Fibroblast of skin of scalp (primary cell): ENCODE measurements at places on chromosomes 11 and 22.

DNA sequence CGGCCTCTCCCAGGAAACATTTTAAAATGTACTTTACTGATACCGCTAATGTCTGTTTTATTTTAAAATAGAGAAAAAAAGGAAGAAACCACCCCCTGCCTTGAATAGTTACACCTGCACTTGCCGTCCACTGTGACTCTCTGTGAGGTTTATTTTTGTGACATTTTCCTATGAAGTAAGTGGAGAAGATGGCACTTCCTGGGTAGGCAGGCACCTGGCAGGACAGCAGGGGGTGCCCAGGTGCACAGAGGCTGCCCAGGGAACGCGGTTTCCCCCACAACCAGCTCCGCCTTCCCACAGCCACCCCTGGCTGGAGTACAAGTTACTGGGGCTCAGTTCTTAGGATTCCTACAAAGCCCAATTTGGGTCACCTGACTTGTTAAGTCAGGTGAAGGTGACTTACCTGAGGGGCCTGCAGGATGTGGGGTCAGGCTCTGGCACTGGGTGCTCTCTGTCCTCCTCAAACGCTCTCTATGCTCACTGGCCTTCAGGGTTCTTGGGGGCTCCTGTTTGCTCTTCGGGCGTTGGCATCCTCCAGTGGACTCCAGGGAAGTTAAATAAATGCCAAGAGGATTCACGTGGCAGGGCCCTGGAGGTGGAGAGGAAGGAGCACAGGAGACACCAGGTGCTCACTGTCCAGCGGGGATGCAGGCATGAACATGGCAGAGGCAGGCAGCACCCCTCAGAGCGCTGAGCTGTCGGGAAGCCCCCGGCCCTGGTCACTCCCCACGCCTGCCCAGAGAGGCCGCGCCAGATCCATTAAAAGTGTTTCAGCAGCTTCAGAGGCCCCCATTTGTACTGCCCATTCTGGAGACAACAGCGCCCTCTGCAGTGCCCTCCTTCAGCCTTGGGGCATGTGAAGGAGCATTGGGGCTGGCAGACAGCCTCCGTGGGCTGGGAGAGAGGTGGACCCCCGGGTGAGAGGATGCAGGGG lies 1021.2 kb downstream of the TBC1D22A start:
- no peak for DNase-seq

DNA sequence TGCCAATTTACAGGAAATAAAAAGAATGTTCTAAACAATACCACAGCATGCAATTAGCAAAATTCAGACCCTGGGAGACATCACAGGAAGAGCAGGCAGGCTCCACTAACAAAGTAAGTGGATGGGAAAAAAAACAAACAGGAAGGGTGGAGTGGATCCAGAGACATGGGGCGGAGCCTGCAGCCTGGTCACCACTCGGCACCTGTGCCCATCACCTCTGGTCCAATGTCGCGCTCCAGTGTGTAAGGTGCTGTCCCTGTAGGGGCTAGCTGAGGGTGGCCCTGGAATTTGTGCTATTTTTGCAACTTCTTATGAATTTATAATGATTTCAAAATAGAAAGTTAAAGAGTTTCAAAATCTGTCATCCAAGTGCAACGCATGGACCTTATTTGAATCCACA lies 11.0 kb upstream of the MOB2 start:
- DNase-seq: no peak

- peak; percentile 99 for DNase-seq
Observed at GRCh38 chr11:122226810-122227379, 110.9 kb upstream of the BLID start.

DNA sequence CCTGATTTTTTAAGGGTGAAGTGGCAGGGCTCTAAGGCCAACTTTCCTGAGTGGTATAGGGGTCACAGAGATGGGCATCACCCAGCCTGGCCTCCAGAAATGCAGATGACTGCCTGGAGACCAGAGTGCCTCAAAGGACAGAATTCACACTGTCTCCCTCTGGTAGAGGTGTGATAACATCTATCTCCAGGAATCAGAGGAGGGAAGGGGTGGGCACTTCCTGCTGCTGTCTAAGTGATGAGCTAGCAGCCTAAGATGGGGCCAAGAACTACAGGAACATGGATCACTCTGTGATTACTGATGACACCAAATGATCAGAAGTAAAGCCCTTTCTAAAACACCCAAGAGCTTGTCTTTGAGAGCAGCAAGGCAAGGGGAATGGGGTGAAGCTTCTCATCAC lies 61.9 kb downstream of the C11orf58 start:
- DNase-seq: no peak

GRCh38 chr11:47220401-47220821 lies 5.6 kb downstream of the DDB2 start:
- peak; percentile 74 for DNase-seq

GRCh38 chr11:43927925-43928707 lies 14.3 kb upstream of the C11orf96 start:
- DNase-seq: no peak

DNA sequence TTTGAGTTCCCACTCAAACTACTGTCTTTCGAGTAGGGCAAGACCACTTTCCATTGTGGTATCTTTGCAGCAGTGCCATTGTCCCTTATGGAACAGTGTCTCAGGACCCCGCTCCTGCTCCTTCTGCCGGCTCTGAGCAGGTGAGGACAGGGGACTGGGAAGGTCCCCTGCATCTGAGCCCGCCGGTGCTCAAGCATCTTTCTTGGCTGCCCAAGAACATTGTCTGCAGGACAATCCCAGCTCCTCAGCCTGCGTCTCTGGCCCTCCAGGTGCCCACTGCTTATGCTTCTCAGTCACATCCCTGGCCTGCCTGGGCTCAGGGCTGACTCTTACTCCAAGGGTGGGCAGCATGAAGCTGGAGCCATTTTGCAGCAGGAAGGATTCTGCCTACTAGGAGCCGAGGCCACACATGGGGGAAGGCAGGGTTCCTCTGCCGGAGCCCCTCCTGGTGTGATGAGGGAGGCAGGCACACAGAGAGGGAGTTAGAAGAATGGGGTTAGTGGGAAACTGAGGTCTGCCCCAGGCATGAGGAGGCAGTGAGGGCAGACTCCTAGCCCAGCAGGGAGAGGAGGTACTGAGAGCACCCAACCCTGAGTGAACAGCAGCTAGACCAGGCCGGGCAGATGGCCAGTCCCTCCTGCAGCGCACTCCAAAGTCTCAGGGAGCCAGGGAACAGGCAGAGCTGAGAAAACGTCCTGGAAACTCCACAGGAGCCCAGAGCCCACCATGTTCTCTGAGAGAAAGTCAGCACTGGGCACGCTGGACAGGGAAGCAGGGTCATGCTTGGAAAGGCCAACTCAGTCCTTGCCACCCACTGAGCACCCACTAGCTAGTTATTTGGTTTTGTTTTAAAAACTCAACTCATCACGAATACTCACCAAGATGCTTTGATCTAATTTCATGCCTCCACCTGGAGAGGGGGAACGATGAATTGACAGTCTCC lies 7.5 kb upstream of the PPARA start:
- DNase-seq: no peak

DNA sequence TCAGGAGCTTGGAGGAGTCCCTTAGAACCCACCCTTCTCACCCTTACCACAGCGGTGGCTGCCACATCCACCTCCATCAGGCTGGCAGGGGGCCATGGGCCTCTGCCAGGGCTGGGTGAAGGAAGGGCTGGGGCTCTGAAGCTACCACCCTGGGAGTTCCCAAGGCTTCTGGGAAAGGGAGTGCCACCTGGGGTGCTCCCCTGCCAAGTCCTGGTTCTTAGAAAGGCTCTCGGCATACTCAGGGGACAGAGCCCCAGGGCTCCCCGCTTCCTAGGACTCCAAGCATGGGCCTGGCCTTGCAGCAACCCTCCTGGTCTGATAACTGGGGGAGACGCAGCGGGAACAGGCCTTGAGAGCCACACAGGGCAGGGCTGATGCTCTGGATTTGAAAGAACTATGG lies 438 bp upstream of the PLA2G3 start:
- DNase-seq: no peak

DNA sequence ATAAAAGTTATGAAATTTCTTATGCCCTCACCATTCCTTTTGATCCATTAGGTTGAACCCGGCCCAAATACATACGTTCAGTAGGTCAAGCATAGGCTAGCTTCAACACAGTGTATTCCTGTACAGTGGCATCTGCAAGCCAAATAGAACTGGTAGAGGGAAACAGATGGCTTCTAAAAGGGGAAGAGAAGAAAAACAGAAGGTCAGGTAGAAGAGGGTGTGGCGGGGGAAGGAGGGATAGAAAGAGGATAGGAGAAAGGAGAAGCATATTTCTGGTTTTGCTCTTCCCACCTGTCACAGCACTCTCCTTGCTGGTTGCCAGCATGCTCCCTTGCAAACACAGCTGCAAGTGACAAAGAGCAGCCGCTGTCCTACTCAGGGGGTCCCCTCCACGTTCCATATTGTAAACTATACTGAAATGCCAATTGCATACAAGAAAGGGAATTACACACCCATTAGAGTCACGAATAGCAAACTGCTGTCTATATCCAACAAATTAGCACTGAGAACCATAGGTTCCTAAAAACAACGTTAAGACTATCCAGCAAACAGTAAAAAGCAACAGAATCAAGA lies 71.8 kb downstream of the PHF21A start:
- no peak for DNase-seq

GRCh38 chr22:22897947-22898346 lies 10.3 kb downstream of the IGLL5 start:
- DNase-seq: no peak

GRCh38 chr11:10113852-10114251 lies 180.2 kb downstream of the SBF2 start:
- no peak for DNase-seq

DNA sequence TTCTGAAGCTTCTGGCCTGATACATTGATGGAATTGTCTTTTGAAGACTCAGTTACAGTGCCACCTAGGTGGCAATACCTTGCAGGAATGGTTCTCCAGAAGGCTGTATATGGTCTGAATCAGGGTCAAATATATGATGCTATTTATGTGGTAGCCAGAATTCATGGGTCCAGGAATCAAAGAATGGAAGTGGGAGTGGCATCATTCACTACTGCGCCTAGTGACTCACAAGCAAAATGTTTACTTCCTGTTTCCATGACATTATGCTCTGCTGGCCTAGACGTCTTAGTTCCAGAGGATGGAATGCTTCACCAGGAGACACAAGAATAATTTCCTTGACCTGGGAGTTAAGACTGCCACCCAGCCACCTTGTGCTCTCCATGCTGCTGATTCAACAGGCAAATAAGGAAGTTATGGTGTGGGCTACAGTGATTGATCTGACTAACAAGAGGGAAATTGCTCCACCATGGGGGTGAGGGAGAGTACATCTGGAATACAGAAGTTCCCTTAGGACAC lies 491.8 kb downstream of the ETS1 start:
- peak; percentile 74 for DNase-seq

- DNase-seq: peak; percentile 72
Observed at GRCh38 chr11:107563702-107564101, 1.8 kb downstream of the ALKBH8 start.

- DNase-seq: no peak
Observed at GRCh38 chr11:34407121-34407813, 31.5 kb upstream of the CAT start.

GRCh38 chr11:24521601-24522000 lies 24.7 kb downstream of the LUZP2 start:
- peak; percentile 59 for DNase-seq

- peak; percentile 30 for DNase-seq
Observed at GRCh38 chr11:69293819-69294505, at the start of gene MYEOV. Gene MYEOV (plus strand): TSS chr11:69294155. CDS start chr11:69295355, 1,200 bp downstream.

DNA sequence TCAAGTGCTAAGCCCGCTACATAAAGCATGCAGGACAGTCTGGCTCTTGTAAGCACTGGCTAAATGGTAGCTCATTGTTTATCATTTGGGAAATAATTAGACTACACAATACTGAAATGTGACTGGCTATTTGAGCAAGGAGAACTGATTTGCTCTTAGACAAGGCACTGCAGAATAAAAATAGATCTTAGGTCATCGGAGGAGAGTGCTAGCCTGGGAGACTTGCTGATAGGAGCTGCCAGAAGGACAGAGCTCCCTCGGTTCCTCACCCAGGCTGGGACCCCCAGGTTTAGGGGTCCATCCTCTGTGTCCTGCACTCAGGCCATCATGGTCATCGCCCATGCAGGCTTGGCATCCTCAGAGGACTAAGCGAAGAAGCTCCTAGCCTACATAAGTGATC lies 184.4 kb upstream of the NCAM1 start:
- DNase-seq: no peak

- DNase-seq: no peak
Observed at GRCh38 chr11:1207401-1208143, 15.3 kb upstream of the MUC5B start.

- no peak for DNase-seq
Observed at GRCh38 chr11:70073871-70074371, 4.2 kb upstream of the ANO1 start.

- DNase-seq: no peak
Observed at GRCh38 chr11:130786586-130786985, 129.7 kb downstream of the SNX19 start.

DNA sequence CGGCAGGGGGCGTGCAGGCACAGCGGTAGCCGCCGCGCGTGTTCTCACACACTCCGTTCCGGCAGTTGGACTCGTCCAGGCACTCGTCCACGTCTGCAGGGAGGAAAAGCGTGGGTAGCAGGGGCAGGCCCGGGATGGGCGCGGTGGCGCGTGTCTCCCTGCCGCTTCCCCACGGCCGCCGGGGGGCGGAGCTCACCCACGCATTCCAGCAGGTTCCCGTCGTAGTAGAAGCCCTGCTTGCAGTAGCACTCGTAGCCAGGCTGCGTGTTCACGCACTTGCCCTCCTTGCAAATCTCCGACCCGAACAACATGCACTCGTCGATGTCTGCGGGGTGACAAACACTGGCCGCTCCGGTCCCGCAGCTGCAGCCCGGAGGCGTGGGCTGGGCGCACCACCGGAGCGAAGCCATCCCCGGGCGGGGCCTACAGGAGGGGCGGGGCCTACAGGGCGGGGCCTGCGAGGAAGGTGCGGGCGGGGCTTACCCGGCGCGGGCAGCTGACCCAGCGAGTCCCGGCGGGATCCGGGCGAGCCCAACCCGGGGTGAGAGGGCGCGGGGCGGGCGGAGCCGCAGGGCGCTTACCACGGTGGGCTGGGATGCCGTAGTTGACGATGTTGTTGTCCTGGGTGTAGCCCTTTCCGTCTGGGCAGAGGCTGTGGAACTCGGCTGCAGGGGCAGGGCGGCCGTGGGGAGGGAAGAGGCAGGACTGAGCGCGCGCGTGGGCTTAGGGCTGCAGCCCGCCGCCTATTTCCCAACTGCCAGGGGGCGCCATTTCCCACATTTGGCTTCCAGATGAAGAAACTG lies 15.6 kb downstream of the SCYL1 start:
- peak; percentile 88 for DNase-seq

GRCh38 chr11:22624742-22625447 lies 728 bp downstream of the FANCF start:
- DNase-seq: peak; percentile 53
